Melanocyte of skin (primary cell): ENCODE measurements at places on chromosomes 6 and 20. TPM values are rescaled to one million over a fixed set of nuclear protein-coding genes. Genes with fewer than 3 reads are reported as not detected.

HLA-DRB5 gene
- 0.34 and 8.4 TPM in 2 replicates for total RNA-seq

MAPK13 gene
- total RNA-seq: 0.34 and 0.36 TPM in 2 replicates

MAP7 gene
- total RNA-seq: 0.93 and 1.00 TPM in 2 replicates

SNPH gene
- total RNA-seq: 7.0 and 7.4 TPM in 2 replicates
